Mesothelial cell of epicardium (in vitro differentiated cells): ENCODE measurements at places on chromosomes 1 and 21. TPM values are rescaled to one million over a fixed set of nuclear protein-coding genes. Genes with fewer than 3 reads are reported as not detected.
A peak's percentile ranks its signal among the peaks of the same experiment; 100 is the strongest.

The DNASE2B gene
- total RNA-seq: not detected in 3 replicates

The FALEC gene
- 1.2 to 1.9 TPM (median 1.7 TPM) in 3 replicates for total RNA-seq

The INSRR gene
- 0.45 to 0.66 TPM (median 0.51 TPM) in 3 replicates for total RNA-seq

The NBPF8 gene
- 22.9 to 25.2 TPM (median 24.4 TPM) in 3 replicates for total RNA-seq

The TCHH gene
- total RNA-seq: not detected in 3 replicates

GRCh38 chr1:180194546-180195207, 35.4 kb upstream of the LHX4 start:
- peaks cover 15% of the 10 kb centered on the region for H3K36me3 ChIP-seq
- H3K4me1 ChIP-seq: no peaks in the 10 kb centered on the region
- DNase-seq: no peak
- no peaks in the 10 kb centered on the region for H3K27me3 ChIP-seq

- DNase-seq: no peak
- H3K27me3 ChIP-seq: no peaks in the 10 kb centered on the region
- no peaks in the 10 kb centered on the region for H3K36me3 ChIP-seq
- H3K4me3 ChIP-seq: no peak within 1 kb of the TSS
Measured at GRCh38 chr1:230747127-230747730, at the start of gene CAPN9. TSS of gene CAPN9 (plus strand) at chr1:230747388. CDS start at chr1:230747497, 109 bp downstream.

- peaks cover 2% of the 10 kb centered on the region for H3K27me3 ChIP-seq
- no peak overlapping the region for H3K4me3 ChIP-seq
- H3K4me1 ChIP-seq: no peaks in the 10 kb centered on the region
- peaks cover 9% of the 10 kb centered on the region for H3K36me3 ChIP-seq
- no peak overlapping the region for H3K27ac ChIP-seq
Measured at GRCh38 chr1:215557992-215558626, 9.0 kb upstream of the KCTD3 start.

DNA sequence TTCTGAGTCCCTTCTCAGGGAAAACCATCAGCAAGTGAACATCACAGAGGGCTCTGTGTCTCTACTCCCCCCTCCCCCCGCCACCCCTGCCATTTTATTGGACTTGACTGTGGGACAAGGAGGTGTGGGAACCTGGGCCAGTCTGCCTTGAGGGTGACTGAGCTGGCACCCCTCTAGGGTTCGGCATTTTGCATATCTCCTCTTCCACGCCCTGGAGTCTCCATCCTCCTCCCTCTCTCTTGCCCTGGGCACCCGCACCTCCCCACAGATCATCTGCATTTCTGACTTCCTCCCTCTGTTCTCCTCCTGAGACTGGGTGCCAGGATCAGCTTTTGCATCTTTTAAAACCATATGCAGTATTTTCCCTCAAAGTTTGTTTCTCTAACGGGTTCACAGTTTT, 107.1 kb upstream of the ERRFI1 start:
- DNase-seq: no peak
- no peaks in the 10 kb centered on the region for H3K36me3 ChIP-seq
- no peak overlapping the region for H3K4me3 ChIP-seq

DNA sequence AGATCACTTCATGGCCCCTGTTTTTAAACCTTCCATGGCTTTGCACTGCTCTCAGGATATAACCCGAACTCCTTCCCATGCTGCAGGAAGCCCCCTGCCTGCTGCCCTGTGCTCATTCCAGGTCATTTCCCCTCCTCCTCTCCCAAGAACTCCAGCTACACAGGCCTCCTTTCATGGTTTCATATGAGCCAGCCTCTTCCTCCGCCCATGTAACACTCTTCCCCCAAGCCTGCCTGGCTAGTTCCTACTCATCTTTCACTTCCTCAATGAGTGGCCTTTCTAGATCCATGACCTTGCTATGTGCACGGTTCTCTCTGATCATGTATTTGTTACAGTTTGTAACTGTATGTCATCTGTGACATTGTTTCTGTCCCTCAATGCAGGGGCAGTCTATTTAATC, 3.1 kb upstream of the NCF2 start:
- no peaks in the 10 kb centered on the region for H3K27me3 ChIP-seq
- H3K4me1 ChIP-seq: peaks cover 3% of the 10 kb centered on the region
- H3K27ac ChIP-seq: no peak overlapping the region
- no peak overlapping the region for H3K4me3 ChIP-seq

DNA sequence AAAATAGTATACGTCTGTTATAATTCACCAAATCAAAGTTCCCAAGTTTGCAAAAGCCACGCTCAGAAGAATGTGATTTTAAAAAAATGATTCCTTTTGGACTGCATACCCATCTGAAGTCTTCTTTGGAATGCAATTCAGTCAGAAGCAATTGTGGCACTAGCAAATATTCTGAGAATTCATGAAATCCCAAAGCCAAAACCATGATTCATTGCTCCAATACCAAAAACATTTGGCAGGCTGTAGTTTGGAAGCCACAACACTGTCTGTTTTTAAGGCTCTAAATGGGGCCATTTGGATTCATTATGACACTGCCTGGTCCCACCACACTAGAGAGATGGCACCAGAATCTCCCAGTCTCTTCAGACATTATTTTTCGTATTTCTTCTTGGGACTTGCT, 21.8 kb upstream of the LRRC53 start:
- no peaks in the 10 kb centered on the region for H3K36me3 ChIP-seq
- H3K27ac ChIP-seq: no peak overlapping the region
- H3K4me1 ChIP-seq: no peaks in the 10 kb centered on the region

GRCh38 chr1:47627016-47627415, 189.2 kb downstream of the FOXD2 start:
- H3K4me1 ChIP-seq: peaks cover 8% of the 10 kb centered on the region
- H3K27ac ChIP-seq: no peak overlapping the region
- no peaks in the 10 kb centered on the region for H3K36me3 ChIP-seq
- DNase-seq: no peak
- no peak overlapping the region for H3K4me3 ChIP-seq

DNA sequence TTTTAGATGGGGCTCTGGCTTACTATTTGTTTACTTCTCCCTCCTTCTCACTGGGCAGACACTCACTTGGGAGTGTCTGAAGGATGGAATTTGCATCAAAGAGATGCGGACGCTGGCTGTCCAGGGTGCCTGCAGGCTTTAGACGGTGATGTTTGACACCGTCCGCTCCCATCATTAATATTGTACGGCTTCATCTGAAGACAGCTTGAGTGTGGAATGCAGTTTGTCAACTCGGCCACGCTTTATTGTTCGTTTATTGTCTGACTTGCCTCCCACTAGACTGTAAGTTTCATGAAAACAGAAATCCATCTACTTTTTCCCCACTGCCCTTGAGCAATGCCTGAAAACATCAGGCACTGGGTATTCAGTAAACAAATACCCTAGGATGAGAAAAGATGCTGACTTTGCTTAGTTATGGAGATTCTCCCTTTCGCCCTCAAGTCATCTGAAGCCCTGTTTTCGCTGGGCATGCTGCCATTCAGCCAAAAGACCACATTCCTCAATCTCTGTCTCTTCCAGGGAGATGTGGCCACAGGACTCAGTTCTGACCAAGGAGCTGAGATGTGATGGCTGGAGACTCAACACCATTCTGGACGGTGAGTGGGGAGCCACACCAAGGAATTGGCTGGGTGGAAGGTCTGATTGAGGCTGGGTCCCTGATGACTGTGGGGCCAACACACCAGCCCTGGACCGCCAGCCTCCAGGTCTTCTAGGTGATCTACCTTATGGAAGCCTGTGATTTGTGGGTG, 87.6 kb downstream of the BCAR3 start:
- DNase-seq: no peak
- H3K36me3 ChIP-seq: no peaks in the 10 kb centered on the region
- H3K27ac ChIP-seq: peak overlapping the region; percentile 68
- peak overlapping the region; percentile 5 for H3K4me3 ChIP-seq
- peaks cover 77% of the 10 kb centered on the region for H3K4me1 ChIP-seq
- no peaks in the 10 kb centered on the region for H3K27me3 ChIP-seq

- no peaks in the 10 kb centered on the region for H3K27me3 ChIP-seq
- no peaks in the 10 kb centered on the region for H3K36me3 ChIP-seq
- DNase-seq: no peak
- H3K27ac ChIP-seq: no peak overlapping the region
Measured at GRCh38 chr1:192600275-192600674, 24.7 kb downstream of the RGS1 start.
